ENCODE measurements at places on chromosomes 13 and 19. TPM values are rescaled to one million over a fixed set of nuclear protein-coding genes. Genes with fewer than 3 reads are reported as not detected.

Gene AZU1
- total RNA-seq, result not detected

Gene IFNL4
- not detected for total RNA-seq

Gene CDK8
- 10.5 TPM for total RNA-seq

Gene CRX
- total RNA-seq, result not detected

Data from aorta (tissue), 5 donors.